ENCODE measurements at places on chromosomes 16 and 17. TPM values are rescaled to one million over a fixed set of nuclear protein-coding genes. Genes with fewer than 3 reads are reported as not detected.

DNA sequence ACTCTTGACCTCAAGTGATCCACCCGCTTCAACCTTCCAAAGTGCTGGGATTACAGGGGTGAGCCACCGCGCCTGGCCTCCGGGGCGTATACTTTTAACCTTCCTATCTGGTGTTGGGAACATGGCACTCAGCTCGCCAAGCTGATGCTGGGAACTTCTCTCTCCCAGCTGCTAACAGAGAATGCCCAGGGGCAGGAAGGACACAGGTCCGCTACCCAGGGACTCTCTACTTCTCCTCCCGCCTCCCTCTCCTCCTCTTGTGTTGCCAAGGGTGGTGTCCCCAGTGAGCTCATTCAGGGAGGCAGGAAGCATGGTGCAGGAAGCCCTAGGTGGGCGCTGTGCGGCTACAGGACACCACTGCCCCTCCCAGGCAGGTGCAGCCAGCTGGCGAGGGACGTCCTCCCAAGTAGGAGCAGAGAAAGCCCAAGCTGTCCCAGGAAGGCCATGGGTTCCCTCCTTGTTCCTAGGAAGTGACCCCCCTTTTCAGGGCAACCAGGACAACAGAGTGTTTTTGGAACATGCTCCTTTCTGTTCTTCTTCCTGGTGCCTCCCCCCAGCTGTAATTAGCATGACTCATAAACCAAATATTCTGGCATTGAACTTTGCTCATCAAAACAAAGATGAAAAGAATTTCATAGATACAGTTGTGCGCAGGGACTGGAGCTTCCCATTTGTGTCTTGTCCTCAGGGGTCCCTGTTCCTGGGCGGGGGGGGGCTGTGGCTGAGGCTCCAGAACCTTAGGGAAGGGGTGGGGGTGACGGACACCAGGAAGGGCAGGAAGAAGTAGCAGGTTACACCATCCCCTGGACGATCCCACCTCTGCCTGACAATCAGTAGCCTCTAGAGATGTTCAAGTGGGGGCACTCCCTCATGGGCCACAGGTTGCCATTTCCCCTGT is 2.7 kb downstream of the C1QTNF1 start:
- peak; percentile 73 for DNase-seq

- no peak for DNase-seq
Observed at GRCh38 chr17:58403311-58403710, 14.0 kb downstream of the RNF43 start.

DNA sequence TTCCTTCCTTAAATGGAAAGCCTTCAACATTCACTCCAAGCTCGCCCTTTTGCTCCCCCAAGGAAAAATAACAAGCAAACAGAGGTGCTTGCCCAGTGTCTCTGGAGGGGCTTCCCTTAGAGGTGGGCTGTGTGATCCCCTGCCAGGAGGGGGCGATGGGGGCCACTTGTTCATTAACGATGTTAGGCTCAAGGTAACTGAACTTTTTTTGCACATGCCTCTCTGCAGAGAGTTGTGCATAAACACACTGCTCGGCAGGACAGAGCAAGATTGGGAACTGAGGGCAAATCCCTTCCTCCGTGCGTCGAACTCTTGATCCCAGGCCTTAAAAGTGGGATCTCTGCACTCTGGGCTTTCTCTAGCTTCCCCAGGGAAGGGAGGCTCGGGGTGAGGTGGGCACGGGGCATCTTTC is 15.5 kb upstream of the NAGLU start:
- DNase-seq: peak; percentile 50

GRCh38 chr17:77963441-77963840 is 4.9 kb downstream of the TNRC6C start:
- DNase-seq: peak; percentile 91

- no peak for DNase-seq
Observed at GRCh38 chr16:67783353-67783725, 23.0 kb downstream of the RANBP10 start.

DNA sequence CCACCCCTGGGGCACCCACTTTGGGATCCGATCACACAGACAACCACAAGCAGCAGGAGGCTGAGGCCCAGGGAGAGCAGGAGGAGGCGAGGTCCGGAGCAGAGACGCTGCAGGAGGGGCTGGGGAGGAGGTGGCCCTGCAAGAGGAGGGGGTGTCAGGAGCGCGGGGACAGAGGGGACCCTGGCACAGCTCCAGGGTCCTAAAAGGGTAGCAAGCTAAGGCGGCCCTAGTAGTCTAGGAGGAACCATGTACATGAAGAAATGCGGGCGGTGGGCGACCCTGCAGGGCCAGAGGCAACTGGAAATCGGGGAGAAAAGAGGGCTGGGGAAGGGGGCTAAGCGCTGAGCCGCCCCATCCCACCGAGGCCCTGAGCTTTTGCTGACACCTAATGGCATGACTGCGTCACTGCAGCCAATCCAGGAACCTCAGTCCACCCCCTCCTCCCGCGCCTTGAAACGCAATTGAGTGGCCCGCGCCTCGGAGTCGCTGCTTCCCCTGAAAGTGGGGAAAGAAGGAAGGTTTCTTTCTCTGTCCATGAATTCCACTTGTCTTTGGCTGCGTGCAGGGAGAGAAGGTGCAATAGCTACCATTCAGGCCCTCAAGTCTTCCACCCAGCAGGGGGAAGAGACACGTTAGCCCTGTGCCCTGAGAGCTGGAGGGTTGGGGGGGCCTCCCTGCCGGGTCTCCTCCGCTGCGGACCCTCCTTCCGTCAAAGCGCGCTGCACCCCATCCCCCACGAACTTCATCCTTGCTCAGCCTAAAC is 1.8 kb downstream of the ASGR1 start:
- peak; percentile 80 for DNase-seq

GRCh38 chr17:49567871-49568694 is 7.6 kb upstream of the NXPH3 start:
- peak; percentile 89 for DNase-seq

ADCY7 gene
- total RNA-seq: 87.4 TPM

PLA2G15 gene
- total RNA-seq: 36.2 TPM

KRTAP9-1 gene
- total RNA-seq: not detected

All from GM23248 (cell line).